ENCODE measurements at places on chromosomes 7 and 10.

DNA sequence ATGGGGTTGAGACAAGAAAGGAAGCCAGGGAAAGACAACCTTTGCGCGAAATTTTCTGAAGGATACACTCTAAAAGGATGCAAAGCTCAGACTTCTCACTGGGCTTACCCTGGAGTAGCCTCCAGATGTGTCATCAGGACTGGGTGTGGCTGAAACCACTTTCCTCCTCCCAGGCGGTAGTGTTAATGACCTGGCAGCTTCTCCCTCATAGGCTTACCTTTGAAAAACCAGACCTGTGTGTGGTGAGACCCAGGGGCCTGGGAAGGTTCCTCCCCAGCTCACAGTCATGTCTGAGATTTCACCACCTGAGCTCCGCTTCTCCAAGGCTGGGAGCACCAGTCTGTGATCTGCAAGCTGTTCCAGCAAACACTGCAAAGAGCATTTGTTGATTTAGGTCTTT lies 93.7 kb downstream of the EPC1 start:
- no peak for DNase-seq

DNA sequence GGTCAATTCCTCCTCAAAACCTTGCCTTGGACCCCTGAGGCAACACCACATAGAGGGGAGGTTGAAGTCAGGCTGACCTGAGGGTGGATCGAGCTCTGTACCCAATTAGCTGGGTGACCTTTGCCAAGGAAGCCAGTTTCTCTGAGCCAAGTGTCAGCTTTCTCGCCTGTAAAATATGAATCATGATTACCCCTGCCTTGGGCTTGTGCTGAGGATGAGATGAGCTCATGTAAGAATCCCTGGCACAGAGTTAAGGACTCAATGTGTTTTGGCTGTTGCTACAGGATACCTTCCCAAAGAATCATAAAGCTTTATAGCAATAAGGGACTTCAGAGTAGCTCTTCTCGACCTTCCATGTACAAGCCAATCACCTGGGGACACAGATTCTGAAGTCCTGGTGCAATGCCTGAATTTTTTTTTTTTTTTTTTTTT lies 43.5 kb upstream of the CACUL1 start:
- no peak for DNase-seq

DNA sequence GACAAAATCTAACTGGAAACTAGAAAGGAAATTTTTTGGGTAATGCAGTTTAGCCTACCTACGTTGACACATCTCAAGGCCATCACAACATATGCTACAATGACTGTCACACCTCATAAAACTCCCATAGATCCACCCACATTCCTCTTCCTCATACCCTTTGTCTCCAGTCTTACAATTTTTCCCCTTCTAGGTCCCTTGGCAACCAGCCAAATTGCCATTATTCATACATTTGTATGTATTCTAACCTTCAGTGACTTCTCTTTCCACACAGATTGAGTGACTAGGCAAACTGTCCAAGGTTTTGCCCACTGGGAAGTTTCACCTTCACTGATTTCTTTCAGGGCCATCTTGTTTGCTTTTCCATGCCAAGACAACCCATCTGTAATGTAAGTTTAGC lies 100.5 kb upstream of the TPK1 start:
- no peak for DNase-seq

DNA sequence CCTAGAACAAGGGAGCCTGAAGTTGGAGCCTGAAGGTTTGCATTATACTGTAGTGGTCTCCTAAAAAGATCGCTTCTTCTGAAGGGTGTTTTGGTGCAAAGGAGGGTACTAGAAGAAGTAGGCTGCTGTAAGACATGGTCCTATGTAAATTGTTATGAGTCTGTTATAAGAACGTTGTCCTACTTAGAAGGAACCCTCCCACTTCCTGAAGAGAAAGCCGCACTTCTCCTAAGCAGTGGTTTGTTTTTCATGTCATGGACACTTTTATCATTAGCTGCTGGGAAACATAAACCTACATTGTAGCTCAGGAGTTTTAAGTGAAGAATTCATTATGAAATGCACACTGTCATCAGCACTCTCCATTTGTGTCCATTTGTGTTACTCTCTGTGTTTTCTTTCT lies 129.1 kb upstream of the ITGB1 start:
- no peak for DNase-seq

- no peak for DNase-seq
Observed at GRCh38 chr10:114388275-114388674, 16.0 kb downstream of the AFAP1L2 start.

GRCh38 chr10:70493660-70494234 lies 15.2 kb downstream of the PALD1 start:
- DNase-seq = peak; percentile 99

DNA sequence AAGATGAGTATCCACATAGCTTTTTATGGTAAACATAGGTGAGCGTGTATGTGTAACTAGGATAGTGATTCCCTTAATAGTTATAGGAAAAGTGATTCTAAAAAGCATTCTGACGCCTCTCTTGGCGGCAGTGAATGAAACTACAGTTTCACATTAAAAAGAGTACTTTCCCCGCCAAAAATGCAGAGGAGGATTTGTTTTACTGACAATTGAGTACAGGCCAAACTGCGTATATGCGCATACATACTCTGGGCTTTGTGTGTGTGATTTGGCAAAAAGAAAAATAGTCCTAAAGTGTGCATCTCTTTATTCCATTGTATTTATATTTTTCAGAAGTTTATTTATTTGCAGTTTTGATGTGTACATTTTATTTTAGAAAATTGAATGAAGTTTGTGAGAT lies 10.3 kb downstream of the CUL1 start:
- DNase-seq = no peak

GRCh38 chr10:69042417-69042816 lies 45.5 kb upstream of the SRGN start:
- no peak for DNase-seq

GRCh38 chr10:15237351-15237750 lies 68.9 kb upstream of the NMT2 start:
- DNase-seq = no peak

DNA sequence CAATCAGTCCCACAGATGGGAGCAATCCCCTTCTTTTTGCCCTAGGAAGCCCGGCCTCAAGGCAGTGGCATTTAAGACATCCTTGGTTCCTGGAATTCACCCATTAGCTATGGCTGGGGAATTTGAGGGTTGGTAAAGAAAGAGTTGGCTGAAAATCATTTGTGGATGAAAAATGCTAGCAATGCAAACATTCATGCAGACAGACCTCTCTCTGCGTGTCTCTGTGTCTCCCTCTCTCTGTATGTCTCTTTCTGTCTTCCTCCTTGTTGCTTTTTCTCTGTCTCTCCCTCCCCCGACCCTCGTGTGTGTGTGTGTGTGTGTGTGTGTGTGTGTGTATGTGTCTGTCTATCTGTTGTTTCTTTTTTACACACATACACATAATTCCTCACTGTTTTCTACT lies 19.4 kb downstream of the LDB3 start:
- no peak for DNase-seq

- peak; percentile 80 for DNase-seq
Observed at GRCh38 chr7:2978408-2978807, 65.3 kb downstream of the CARD11 start.

DNA sequence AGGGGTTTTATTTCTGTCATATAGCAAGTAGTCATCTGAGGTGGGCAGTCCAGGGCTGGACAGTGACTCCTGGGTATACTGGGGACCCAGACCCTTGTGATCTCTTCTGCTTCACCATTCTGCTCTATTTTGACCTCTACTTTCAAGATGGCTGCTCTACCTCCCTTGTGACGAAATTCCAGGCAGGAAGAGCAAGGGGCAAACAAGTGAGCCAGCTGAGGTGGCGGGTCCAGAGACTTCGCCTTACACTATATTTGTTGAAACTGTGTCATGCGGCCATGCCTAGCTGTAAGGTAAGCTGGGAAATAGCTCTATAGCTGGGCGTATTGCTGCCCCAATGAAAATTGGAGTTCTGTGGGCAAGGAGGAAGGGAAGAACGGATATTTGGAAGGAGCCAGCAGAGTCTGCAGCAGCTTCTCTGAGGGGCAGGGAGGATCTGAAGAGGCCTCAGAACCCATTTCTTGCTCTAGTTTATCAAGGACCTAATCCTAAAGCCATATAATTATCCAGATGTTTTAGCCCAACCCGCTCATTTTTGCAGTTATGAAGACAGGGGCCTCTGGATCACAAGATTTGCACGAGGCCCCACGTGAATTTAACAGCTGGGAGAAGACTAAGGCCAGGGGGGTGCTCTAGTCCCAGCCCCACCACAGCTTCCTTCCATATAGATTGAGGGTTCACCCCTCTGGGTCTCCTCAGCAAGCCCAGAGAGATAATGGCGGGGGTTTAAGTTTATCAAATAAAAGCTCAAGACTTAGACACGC lies 7.7 kb upstream of the CPA1 start:
- DNase-seq = no peak

DNA sequence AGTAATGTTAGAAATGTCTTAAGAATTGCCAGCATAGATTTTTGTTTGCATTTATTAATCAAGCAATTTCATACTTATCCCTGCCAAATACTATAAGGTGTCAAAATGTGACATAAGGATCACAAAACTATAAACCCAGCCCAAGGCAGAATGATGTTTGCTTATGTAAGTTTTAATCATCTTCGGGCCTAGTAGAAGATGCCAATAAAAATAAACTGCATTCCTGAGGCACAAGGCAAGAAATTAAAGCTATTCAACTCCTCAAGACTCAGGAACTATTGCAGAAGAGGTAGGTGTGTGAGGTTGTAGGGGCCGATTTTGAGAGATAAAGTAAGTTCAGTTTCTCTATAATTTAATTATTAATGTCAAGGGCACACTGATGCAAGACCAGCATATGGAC lies 189.4 kb upstream of the AHR start:
- DNase-seq = no peak

DNA sequence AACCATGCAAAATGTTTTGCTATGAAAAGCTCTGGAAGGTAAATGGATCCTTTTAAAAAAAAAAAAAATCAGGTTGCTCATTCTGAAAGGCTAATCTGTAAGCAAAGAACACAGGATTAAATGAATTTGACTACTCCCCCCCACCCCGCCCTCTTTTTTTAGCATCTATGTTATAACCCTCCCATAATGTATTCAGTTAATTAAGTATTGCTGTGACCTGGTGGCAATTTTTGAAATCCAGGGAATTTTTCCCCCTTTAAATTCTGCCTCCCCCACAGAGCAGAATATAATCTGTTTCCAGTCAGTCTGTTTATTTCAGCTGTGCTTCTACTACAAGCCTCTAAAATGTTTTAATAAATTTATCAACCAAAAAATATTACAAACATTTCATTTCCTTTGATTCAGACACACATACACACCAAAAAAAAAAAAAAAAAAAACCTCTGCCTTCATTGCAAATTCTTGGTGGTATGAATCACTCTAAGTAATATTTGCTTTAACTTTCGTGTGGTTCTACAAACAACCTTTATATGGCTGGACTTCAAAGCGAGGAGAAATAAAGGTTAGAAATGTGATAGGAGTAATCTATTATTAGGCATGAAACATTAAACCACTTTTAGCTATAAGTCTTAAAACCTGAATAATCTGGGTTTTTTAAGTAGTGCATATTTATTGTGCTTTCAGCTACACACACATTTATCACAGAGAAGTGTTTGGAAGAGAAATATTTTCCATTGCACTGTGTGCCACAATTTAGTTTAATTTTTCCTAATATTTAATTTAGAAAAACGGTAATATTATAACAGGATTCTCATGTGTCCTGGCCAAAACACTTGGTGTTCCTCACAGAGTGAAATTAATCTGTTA lies 64.4 kb upstream of the ARID5B start:
- DNase-seq = no peak

DNA sequence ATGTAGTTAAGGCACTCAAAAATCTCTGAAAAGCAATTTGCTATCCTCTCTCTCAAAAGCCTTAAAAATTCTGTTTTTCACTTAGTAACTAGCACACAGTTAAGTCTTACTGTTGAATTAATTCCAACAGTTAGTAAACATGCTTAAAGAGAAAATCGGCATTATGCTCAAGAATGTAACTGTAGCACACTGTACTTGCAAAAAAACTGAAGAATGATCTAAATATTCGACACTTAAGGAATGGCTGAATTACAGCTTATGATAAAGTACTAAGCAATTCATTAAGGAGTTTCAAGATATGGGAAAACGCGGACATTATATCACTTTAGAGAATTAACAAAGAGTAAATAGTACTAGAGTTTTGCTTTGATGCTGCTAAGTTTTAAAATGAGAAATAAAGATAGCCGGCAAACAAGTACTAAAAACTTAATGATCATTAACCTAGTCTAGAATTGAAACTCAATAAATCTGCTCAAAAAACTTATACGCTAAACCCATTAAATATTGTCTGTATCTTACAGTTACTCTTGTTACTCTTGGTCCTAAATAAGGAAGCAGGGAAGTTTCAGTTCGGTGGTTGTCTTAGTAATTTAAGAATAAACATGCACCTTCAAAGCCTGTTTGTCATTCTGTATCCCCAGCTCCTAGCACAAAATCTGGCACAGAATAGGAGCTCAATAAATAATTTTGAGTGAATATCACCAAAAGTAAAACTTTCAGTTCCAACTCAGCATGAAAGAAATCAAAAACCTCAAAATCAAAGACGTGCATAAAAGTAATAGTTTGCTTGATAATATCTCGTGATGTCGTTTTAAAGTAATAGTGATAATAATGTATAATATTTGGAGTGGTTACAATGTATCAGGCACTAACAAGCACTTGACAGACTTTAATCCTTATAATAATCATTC lies 1.2 kb downstream of the TRDMT1 start:
- DNase-seq = no peak

- no peak for DNase-seq
Observed at GRCh38 chr10:77463499-77463898, 174.1 kb downstream of the KCNMA1 start.

- DNase-seq = no peak
Observed at GRCh38 chr7:138903186-138903820, 77.9 kb downstream of the KIAA1549 start.

DNA sequence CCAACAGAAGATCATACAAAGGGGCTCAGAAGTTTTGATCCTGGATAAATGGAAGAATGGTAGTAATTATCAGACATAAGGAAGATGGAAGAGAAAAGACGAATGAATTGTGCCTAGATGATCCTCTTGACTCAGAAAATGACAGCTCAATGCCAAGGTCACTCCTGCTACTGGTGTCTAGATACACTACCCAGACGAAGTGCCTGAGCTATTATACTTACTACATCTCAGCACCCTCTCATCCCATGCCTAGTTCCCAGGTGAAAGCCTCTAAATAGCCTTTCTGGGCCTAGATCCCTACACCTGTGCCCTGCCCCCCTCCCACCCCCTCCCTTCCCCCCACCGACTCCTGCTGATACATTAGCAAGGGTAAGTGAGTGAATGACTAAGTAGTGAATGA lies 25.5 kb downstream of the PDE1C start:
- DNase-seq = no peak

All from Karpas-422 (cell line).